ENCODE measurements at places on chromosomes 4 and X.
A peak's percentile ranks its signal among the peaks of the same experiment; 100 is the strongest.

DNA sequence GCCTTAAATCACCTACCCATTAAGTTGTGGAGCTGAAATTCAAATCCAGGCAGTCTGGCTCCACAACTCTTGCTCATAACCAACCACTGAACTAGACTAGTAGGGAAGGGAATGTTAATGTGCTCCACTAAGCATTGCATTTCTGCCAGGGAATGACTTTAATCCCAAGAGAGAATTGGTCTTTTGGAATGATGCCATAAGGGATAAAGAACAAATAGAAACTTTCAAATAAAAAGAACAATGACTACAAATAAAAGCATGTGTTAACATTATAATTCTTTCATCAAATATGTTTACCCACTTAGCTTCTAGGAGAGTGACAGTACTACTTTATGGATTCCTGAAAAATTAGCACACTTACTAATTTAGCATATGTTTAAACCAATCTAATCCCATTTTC lies 905.9 kb downstream of the CENPC start:
- DNase-seq = no peak

- no peak for DNase-seq
These were observed 1056.7 kb downstream of the PCDH19 start for GRCh38 chrX:99353412-99353811.

DNA sequence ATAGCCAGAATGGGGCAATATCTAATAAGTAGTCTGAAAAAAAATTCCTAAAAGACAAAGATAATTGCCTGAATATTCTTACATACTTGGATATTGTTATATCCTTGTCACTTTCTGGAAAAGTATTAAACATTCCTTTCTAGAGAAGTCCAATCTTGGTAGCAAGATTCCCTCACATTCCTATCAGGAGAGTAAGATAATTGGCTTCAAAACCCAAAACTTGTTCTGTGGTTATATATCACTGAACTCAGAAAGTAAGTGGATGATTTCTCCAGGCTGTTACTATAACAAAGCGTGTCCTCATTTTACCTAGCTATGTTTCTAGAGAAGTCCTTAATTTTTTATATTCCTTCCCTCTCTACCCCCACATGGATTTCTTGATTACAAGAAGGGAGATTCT lies 46.0 kb upstream of the TEX13A start:
- DNase-seq = no peak

GRCh38 chr4:91064157-91064853 lies 937.1 kb downstream of the CCSER1 start:
- DNase-seq = peak; percentile 72

GRCh38 chrX:105658136-105658535 lies 164.2 kb upstream of the NRK start:
- DNase-seq = no peak

DNA sequence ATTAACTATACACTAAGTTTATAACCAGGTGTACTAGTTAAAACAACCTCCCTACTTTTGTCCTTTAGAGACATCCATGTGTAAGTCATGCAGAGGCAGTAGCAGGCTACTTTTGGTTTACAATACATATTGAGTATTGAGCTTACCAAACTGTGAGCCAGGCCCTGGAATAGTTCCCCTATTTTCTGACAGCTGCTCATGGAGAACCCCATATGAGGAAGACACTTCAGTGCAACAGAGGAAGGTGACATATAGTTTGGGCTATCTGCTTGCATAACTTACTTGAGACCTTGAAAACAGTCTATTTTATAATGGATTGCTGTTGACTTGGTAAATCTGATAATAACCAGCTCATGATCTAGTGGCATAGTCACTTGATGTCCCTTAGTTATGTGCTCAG lies 190.5 kb downstream of the SH3BGRL start:
- no peak for DNase-seq

DNA sequence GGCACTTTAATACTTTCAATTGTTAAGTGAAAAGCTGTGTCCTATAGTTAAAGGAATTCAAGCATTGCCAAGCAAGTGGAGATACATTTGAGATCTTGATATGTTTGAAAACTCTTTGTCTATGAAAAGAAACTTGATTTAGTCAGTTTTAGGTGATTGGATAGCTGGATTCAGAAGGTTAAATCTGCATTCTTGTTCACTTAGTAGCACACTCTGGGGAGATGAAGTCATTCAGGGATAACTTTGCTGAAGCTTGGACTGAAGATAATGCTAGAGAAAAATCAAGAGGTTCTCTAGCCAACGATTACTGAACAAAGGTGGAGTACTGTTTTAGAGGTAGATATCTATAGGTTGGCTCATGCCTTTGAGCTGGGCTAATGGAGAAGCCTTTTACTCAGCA lies 90.6 kb downstream of the DCAF8L2 start:
- no peak for DNase-seq

- DNase-seq = no peak
These were observed 22.4 kb downstream of the GK2 start for GRCh38 chr4:79385641-79386040.

- no peak for DNase-seq
These were observed 11.7 kb downstream of the MSN start for GRCh38 chrX:65679071-65679540.

DNA sequence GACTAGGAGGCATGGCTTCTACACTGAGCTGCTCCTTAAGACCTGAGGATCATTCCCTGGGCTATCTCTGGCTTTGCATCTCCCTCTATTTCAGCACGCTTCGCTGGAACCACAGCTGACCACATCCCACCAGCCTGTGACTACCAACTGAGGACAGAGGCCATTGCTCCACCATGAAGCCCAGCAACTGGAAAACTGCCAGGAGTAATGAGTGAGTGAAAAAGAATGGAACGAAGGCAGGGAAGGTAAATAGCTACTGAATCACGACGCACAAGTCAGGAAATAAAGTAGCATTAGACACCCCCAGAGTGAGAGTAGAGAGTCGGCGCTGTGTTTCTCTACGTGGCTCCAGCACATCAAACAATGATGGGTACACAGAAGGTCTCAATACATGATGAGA lies 314.7 kb downstream of the LDB2 start:
- DNase-seq = no peak

DNA sequence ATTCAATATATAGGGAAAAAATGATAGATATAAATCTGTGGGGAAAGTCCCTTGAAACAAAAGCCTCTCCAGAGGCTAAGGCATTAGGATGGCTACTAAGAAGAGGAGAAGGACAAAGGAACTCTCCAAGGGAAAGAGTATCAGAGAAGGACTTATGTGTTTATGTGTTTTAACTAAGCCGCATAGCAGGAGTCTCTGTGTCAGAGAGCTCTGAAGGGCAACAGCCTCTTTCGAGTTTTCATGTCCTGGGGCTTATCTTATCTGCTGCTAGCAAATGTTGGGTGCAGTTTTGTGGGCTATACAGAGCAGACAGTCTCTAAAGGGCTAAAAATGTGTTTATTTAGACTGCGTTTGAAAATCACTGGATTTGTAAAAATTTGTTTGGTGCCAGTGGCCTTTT lies 1145.6 kb upstream of the DIAPH2 start:
- DNase-seq = no peak

DNA sequence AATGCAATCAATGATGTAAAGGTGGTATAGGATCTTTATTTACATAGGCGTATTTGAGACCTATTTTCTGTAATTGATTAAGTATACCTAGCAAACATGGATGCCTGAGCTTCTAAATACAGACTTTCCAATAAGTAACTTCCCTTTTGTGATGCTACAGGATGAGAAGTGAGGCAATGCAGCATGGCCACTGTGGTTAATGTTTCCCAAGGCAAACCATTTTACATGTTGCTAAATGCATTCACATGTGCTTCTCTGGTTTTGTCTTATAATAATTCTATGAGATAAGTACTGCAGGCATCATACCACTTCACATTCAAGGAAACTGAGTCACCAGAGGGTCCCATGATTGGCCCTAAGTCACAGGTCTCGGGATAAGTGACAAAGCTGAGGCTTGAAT lies 35.7 kb upstream of the NKX3-2 start:
- DNase-seq = no peak

DNA sequence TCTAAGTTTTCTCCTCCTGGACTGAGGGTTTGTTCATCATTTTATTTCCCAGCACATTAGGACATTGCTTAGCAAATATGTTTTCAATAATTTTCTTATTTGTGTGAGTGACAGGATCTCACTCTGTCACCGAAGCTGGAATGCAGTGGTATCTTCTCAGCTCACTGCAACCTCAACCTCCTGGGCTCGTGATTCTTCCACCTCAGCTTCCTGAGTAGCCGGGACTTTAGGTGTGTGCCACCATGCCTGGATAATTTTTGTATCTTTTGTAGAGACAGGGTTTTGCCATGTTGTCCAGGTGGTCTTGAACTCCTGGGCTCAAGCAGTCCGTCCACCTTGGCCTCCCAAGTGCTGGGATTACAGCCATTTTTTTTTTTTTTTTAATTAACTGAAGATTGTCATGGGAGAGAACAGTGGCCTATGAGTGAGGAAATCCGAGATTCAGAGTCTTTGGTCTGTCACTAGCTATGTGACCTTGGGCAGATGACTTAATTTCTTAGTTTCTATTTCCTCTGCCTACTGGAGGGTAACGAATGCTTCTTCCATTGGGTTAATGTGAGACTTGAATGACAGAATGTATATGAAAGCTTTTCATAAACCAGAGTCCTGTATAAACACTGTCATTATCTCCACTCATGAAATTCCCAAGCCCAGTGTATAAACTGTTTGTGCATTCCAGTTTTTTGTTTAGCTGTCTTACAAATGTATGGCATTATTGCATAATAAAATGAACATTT lies 23.9 kb downstream of the MOB1B start:
- no peak for DNase-seq

DNA sequence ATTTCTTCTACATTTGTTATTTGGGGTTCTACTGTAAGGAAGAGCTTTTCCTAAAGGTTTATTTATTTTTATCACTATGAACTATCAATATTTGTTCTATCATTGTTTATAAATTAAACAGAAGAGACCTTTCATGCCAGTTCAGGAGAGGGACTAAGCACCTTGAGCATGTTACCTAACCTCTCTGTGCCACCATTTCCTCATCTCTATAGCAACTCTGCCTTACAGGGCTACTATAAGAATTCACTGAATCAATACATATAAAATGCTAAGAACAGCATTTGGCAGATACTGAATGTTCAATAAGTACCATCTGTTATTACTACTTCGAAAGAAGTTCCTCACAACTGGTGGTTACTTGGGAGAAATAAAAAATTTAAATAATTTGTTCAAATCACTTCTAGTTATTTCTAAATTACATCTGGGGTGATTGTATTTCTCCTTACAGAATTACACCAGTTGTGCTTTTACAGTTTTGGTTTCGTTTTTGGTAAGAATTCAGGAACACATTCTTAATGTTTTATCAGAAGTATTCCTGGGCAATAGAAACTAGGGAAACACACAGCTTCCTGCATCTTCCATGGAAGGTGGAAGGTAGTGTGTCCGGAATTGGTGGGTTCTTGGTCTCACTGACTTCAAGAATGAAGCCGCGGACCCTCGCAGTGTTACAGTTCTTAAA lies 32.9 kb downstream of the EREG start:
- no peak for DNase-seq

DNA sequence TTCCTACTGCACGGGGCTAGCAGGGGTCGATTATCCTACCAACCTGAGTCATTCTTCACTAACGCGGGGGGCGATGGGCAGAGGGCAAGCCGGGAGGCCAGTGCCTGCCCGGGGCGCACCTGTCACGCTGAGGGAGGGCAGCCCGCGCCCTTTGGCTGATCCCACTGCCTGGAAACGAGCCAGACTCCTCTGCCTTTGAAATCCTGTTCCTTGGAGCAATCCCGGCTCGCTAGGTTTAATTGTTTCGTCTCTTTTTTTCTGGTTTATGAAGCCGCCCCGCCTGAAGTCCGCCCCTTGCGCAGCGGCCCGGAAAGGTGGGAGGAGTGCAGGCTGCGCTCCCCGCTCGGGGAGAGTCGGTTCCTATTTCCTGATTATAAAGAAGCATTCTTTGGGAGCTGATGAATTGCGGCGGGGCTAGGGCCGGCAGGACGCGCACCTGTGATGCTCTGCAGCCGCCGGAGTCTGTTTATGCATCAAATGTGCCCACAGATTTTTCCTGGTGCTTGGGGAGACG lies 484.2 kb downstream of the BCOR start:
- DNase-seq = peak; percentile 24

Measured in right lung (tissue), 10 donors.